ENCODE measurements at places on chromosomes 1 and 21.

- no peak for DNase-seq
Observed at GRCh38 chr1:95520390-95520789, 286.4 kb downstream of the RWDD3 start.

DNA sequence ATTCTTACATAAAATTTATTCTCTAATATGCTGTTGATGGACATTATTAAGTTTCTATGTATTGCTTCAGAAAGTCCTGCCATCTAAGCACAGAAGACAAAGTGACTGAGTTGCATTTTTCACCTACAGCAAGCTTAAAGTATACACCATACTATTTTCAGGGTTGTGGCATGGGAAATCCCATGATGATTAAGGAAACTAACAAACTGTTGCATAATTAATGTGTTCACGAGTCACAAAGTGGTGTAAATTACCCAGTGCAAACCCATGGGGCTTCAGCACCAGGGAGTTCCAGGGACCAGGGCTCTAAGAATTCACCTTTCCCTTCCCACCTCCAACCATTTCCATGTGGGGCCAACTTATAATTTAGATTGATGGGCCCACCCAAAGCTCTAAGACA lies 81.9 kb upstream of the NR5A2 start:
- peak; percentile 76 for DNase-seq

GRCh38 chr1:94285031-94285654 lies 47.8 kb upstream of the ARHGAP29 start:
- peak; percentile 49 for DNase-seq

DNA sequence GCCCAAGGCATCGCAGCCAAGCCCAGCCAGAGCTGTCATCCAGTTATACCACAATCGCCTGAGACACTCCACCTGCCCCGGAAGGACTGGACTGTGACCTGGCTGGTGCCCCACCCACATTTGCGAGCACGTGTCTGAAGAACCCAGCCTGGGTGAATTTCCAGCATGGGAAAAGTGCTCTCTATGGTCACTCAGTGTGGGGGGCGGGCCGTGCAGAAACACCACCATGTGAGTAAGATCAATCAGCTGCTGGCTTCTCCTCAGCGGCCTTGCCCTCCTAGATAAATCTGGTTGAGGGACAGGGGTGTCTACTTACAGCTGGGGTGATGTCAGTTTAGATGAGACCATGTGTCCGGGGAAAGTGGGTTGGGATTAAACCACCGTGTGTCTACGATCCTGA lies 44.8 kb downstream of the URB1 start:
- no peak for DNase-seq

GRCh38 chr1:225539069-225539468 lies 111.2 kb upstream of the LBR start:
- DNase-seq, result peak; percentile 62

- no peak for DNase-seq
Observed at GRCh38 chr1:42420121-42420520, 35.7 kb downstream of the ZMYND12 start.

- DNase-seq, result no peak
Observed at GRCh38 chr1:76103034-76103433, 28.5 kb downstream of the ST6GALNAC3 start.

GRCh38 chr1:65434760-65435159 lies 14.3 kb downstream of the LEPR start:
- DNase-seq, result no peak

GRCh38 chr21:42156690-42157605 lies 62.0 kb upstream of the ABCG1 start:
- DNase-seq, result peak; percentile 64

DNA sequence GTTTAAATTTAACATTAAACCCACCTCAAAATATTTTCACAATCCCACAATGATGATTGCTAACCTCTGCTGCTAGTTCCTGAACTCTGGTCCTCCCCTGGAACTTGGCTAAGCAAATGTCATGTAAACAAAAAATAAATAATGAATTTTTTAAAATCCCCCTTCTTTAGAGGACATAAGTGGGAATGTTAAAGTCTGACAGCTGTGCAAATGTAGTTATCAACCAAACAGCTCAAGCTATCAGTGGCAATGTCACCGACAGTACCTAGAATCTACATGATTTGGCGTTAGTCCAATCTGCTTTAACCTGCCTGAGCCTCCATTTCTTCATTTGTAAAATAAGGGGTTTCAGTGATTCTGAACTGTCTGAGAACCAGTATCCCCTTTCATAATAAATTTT lies 67.7 kb downstream of the GDAP2 start:
- no peak for DNase-seq

DNA sequence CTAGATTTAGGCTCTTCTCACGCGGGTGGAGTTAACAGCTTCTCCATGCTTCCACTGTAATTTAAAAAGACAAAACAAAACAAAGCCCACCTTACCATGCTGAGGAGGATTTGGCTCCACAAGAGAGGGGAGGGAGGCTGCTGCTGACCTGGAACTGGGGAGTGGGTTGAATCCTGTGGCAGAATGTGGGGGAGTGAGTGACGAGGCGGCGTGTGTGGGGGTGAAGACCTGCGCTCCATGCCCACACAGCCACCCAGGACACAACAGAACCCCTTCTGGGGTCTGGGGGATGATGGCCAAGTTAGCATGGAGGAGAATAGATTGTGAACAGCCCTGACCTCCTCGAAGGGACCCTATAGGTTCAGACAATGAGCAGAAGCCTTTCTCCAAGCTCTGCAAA lies 44.0 kb upstream of the LRRN2 start:
- no peak for DNase-seq

DNA sequence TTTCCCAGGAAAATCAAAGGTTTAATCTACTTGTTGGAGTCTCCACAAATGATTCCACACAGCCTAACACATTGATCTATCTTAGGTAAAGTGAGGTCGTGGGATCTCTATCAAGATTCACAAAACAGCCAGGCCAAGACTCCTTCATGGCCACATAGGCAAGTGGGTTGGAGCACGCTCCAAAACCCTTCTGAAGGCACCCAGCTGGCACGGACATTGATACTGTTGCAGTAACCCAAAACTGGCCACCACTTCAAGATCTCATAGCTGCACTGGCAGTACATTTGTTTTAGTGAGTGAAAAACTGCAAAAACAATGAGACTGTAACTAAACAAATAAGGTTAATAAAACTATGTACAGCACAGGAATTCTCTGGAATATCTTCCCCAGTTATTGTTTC lies 61.9 kb downstream of the COLGALT2 start:
- DNase-seq, result no peak

DNA sequence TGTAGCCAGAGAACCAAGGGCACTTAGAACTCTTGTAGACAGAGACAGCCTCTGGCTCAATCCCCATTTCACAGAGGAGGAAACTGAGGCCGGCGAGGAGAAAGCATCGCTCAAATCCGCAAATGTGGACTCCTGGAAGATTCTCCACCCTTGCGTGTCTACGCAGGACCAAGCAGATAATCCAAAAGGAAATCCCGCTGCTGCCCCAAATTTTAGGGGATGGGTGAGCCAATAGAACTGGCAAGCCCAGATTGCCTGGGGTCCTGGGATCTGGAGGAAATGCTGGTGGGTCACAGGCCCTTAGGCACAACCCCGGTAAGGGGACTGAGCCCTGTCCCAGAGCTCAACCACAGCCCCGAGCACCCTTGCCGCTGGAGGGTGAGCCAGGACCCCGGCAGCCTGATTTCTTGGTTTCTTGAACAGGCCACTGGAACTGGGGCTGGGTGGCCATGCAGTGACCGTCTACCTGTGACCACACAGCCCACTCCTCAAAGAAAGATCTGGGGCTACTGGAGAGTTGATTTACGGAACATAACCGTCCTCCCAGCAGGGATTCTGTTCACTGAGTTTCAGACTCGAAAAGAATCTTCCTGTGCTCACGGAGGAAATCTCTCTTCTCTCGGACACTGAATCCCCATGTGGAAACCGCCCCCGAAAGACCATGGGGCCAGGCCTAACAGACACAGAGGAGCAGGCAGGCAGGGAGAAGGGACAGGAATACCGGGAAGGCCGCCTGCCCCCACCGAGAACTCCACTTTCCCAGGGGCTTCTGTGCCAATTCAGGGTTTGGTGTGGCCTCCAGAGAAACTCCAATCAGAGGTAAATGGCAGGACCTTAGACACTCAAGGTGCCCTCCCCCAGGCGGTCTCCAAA lies 238.4 kb downstream of the NPHP4 start:
- no peak for DNase-seq

DNA sequence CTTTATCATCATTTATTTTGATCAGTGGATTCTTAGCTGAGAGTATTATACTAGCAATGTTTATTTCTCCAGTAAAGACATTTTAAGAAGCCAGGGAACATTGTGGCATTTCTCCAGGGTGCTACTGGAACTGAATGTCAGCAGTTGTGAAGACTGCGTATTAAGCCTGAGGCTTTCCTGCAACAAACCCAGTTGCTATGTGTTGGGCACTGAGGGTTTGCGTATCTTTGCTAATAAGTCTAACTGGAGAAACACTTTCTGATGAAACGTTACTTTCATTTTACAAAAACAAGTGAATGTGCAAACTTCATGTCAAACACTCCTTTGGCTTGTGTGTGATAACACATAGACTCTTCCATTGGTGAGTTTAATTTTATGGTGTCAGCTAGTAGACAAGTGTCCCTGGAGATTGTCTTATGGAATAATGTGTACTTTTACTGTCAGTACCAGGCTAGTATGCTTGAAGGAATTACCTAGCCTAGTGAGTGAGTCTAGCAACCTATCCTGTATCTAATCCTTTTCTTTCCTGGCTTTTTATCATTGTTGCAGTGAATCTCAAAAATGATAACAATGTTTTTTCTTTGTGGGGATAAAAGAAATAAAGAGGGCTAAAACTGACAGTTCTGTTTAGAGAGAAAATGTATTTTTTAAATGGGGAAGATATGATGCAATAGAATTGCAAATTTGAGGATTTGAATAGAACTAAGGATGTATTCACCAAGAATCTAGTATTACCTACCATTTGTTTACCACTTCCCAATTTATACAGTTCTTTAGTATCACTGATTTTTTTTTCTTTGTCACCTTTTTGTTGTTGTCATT lies 70.1 kb downstream of the MTR start:
- no peak for DNase-seq

DNA sequence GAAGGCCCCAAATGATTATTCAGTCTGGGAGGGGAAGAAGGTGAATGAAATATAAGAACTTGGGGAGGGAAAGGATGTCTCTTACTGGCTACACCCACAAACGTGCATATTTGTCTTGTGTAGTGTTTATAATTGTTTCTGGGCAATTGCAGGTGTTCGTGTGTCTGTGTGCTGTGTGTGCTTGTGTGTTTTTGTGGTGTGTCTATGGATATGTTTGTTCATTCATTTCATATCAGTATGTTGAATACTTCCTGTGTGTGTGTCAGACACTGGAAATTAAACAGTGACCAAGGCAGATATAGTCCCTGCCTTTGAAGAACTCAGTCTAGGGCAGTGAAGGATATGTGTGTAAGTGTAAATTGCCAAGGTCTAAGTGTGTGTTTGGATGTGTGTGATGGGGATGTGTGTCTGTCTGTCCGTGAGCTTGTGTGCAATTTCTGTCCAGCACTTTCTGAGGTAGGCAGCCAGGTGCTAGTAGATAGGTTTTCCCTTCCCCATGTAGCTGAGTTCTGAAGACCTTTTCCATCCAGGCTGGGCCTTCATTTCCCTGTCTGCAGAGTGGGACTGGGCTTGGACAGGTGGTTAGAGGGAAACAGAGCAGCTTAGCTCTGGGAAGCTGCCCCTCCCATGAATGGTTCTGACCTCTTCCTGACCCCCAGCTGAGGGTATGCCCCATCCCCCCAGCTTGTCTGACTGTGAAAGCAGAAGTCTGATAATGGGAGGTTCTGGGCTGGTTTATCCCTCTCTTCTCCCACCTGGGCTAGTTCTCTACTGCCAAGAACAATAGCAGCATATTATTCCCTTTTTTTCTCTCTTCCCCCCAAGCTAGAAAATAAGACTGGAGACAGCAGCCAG lies 3.8 kb downstream of the AGO1 start:
- no peak for DNase-seq

DNA sequence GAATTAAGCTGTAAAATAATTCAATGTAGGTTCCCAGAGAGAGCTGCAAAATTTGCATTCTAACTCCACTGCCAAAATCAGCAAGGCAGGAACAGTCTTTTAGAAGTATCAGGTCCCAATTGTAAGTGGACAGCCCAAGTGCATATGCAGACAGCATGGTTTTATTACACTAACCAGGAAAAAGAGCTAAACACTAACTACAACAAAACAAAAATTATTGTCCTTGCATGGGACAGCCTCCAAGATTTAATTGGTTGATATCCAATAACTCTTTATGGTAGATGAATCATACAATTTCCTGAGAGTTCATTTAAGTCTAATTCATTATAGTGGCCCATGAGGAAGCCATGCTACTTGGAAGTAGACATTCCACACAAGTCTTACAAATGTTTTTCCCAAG lies 154.3 kb upstream of the ZNF648 start:
- DNase-seq, result peak; percentile 7

- DNase-seq, result no peak
Observed at GRCh38 chr1:54375298-54375697, 30.9 kb downstream of the SSBP3 start.

DNA sequence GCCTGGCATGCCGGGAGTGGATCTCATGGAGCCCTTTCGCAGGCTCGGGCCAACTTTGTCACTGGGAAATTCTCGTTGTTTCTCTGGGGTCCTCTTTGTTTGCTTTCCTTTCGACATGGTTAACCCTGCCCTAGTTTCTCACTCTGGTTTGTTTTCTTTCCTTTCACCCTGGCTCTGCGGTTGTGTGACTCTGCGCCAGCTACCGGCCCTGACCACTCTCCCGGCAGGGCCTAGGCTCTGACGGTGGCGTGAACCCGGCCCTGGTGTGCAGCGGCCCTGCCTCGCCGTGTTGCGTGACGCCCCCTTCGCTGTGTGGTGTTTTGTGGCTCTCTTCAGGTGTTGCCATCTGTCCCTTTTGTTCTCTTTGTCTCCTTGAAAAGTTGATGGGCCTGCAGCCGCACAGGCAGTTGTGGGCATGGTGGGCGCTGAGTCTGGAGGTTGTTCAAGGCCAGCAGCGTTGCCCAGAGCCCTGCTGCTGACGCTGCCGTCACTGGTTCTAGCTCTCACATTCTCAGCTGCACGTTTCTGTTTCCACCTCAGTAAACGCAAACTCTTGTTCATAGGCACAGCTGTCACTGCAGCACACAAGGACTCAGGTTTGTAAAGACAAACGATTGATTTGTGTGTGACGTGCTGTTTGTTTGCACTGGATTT lies 64.6 kb upstream of the DIP2A start:
- DNase-seq, result no peak

GRCh38 chr1:67170751-67171573 lies 4.7 kb downstream of the IL23R start:
- no peak for DNase-seq

- no peak for DNase-seq
Observed at GRCh38 chr1:28329395-28330153, 734 bp downstream of the MED18 start.
